AG04449 (cell line): ENCODE measurements at places on chromosomes 12 and 14.
A peak's percentile ranks its signal among the peaks of the same experiment; 100 is the strongest.

DNA sequence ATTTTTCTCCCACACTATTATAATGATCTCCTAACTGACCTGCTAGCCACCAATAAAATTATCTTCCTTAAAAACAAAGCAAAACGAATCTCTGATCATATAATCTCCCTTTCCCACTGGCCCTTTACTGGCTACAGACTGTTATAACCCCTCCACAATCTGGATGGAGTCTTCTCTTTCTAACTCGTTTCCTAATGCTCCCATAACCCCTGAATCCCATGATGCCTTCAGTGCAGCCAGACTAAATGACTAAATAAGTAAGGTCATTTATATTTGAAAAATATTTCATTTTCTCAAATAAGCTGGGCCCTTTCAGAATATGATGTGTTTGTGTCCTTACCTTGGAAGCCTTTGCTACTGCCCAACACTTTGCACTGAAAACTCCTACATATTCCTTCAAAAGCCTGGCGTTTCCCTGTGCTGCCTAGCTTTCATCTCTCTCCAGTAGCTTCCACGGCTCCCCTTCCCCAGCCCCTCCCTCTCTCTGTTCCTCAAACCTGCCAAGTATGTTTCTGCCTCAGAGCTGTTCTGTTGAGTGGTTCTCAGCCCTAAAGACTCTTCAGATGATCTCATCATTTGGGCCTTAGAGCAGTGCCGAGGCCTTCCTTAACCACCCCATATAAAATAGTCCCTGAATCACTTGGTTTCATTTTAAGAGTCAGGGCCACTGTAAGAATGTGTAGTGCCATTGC is 91.7 kb downstream of the MYRFL start:
- DNase-seq = no peak

- DNase-seq = no peak
These were observed 66.5 kb downstream of the PUS7L start for GRCh38 chr12:43692064-43692463.

- no peak for DNase-seq
These were observed 15.2 kb upstream of the PRKAG1 start for GRCh38 chr12:49033611-49034285.

DNA sequence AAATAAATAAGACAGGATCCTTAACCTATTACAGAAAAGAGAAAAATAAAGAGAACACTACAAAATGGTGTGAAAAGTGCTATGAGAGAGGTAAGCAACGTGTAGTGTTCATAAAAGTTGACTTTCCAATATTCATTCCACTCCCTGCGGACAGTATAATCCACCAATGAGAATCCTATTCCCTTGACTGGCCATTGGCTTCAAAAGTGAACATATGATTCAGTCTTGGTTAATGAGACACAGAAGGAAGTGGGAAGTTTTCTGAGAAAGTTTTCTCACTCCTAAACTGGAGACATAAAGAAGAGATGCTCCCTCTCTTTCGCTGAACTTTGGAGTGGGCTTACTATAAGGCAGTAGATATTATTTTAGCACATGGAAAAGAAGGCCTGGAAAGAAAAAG is 153.1 kb downstream of the PAWR start:
- no peak for DNase-seq

DNA sequence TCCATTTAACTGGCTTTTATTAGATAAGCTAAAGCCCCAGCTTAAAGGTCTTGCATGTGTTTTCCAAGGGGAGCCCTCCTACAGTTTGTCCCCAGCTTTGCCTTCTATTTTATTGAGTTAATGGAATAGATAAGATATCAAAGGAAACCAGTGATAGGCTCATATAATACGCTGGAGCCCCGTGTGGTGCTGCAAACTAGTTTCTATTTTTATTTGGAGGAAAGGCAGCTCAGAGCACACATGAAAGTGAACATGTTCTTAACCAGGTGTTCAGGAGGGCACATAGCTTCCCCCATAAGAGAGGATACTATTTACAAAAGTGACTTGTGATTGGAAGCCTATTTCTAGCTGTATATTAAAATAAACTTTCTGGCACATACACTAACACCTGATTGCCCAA is 251.7 kb downstream of the PDZRN4 start:
- no peak for DNase-seq

DNA sequence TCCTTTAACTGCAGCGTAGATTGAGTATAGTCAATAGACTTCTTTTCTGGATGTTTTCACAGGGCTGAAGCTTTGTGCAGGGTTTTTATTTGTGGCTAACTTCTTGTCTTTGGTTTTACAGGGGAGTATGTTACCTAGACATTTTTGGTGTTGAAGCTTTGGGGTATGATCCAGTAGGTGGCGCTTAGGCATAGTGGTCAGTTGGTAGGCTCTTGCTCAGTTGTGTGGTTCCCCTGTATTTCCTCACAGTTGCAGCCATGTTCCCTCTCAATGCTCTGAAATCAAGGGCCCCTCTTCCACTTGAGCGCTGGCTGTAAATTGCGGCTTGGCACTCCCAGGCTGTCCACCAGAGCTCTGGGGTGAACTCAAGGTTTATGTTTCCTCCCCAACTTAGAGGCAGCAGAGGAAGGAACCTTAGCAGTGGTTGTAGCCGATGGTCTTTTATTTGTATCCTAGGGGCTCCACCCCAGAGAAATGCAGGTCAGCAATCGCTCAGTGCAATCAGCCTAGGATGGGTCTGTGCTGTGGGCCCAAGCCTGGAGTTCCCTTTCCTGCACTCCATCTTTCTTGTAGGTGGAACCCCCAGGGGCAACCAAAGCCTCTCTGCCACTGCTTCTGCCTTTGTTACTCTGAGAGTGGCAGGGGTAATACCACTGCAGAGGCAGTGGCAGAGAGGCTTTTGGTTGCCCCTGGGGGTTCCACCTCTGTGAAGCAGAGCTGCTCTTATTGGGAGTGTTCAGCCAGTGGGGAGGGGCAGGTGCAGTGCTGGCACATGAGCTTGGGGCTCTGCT is 55.1 kb downstream of the CMAS start:
- DNase-seq = peak; percentile 5

GRCh38 chr12:90925562-90925961 is 29.4 kb downstream of the CCER1 start:
- DNase-seq = no peak

DNA sequence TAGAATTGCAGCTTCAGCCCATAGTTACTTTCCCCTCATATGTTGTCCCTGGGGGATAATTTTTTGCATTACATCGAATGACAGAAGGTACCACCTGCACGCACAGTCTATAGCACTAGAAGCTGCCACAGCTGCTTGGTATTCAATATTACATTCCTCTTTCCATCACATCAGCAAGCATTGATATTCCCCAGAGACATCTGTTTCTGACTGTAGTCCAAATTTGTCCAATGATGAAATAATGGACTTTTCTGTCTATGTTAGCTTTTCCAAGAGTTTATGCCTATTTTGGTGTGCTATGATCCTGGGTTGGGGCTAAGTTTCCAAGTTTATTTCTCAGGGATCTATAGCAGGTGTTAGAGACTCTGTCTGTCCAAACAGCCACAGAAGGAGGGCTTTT is 335.4 kb downstream of the LRIG3 start:
- DNase-seq = no peak

DNA sequence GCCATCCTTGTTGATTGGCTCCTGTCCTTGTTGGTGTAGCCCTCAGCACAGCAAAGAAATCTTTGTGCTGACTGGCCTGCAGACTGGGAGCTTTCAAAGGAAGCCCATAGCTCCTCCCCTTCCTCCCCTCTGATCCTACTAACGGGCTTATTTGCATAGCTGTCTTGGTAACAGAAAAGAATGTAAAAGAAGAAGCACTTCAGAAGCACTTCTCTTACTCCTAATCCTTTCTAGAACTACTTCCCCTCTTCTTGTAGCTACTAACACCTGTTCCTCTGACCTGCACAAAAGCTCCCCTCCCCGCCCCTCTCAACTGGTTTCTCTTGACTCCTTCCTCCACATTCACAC is 14.3 kb upstream of the RIC8B start:
- DNase-seq = no peak

GRCh38 chr12:12776261-12776660 is 9.2 kb upstream of the APOLD1 start:
- no peak for DNase-seq
